CD4-positive, alpha-beta memory T cell (primary cell): ENCODE measurements at places on chromosomes 7 and 10. TPM values are rescaled to one million over a fixed set of nuclear protein-coding genes. Genes with fewer than 3 reads are reported as not detected.

Gene FOXI2
- polyA plus RNA-seq: not detected

Gene TBXAS1
- polyA plus RNA-seq: 19.8 TPM

Gene UPK3B
- not detected for polyA plus RNA-seq

Gene NEUROG3
- polyA plus RNA-seq: not detected

Gene TET1
- 1.0 TPM for polyA plus RNA-seq

Gene CHN2
- 2.1 TPM for polyA plus RNA-seq

Gene DIP2C
- 2.1 TPM for polyA plus RNA-seq

Gene HHEX
- 0.98 TPM for polyA plus RNA-seq

Gene ITGA8
- polyA plus RNA-seq: not detected
